NCI-H187 treated with DMSO at 0.1 percent for 48 hours (cell line): ENCODE measurements at places on chromosomes 7 and 10.

DNA sequence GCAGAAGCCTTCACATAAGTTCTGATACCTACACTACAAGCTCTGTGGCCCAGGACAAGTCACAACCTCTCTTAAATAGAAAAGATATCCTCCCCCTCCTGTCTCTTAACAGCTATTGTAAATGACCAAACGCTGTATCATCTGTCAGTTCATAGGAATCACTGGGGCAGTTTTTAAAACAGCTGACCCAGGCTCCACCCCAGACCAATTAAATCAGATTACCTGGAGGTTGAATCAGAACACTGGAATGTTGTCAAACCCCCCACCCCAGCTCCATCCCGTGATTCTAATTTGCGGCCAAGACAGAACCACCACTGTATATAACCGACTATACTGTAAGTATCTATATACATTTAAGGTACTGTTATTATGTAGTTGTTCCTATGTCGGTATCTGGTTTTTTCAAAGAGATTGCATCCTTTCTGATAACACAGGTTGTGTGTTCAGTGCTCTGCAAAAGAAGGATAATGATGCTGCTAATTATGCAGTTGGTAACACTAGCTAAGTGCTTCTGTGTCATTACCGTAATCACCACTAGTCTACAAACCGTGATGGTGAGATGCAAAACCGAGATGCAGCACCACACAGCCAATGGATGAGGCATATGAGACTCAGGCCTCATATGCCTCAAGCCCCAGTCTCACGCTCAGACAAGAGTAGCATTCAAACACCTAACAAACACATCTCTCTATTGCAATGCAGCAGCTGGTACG, 47.4 kb downstream of the TNS3 start:
- DNase-seq, result no peak

DNA sequence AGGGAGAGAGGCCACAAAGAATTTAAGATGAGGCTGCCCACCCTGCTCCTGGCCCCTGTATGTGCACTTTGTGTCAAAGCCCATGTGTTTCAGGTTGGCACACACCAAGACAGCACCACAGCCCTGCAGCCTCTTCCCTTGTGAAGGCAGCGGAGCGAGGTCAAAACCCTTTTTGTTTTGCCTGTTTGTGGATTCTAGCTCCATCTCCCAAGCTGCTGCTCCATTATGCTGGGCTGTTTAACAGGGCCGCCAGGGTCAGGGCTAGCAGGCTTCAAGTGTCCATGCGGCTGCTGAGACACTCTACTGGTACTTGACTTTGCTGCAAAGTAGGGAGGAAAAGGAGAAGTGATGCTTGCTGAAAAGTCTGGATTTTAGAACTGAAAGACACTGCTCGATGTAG, 142.3 kb upstream of the EFCAB10 start:
- DNase-seq, result peak; percentile 33

GRCh38 chr10:121324678-121325213, 273.5 kb downstream of the FGFR2 start:
- DNase-seq, result no peak

DNA sequence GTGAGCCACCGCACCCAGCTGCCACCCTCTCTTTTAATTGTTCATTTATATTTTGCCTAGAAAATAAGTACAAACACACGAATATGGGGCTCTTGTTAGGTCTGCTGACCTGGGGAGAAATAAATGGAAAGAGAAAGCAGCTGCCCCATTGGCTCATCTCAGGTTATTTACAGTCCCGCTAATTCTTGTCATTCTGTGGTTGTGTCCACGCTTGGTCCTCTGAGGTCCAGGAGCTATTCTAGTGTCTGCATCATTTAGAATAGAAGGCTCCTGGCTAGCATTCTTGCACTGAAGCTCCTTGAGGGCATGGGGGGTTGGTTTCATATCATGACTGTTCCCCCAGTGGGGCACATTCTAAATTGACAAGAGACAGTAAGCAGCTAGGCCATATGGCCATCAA, 128.5 kb downstream of the TACC2 start:
- no peak for DNase-seq

GRCh38 chr7:114924038-114924712, 2.3 kb downstream of the MDFIC start:
- DNase-seq, result no peak

DNA sequence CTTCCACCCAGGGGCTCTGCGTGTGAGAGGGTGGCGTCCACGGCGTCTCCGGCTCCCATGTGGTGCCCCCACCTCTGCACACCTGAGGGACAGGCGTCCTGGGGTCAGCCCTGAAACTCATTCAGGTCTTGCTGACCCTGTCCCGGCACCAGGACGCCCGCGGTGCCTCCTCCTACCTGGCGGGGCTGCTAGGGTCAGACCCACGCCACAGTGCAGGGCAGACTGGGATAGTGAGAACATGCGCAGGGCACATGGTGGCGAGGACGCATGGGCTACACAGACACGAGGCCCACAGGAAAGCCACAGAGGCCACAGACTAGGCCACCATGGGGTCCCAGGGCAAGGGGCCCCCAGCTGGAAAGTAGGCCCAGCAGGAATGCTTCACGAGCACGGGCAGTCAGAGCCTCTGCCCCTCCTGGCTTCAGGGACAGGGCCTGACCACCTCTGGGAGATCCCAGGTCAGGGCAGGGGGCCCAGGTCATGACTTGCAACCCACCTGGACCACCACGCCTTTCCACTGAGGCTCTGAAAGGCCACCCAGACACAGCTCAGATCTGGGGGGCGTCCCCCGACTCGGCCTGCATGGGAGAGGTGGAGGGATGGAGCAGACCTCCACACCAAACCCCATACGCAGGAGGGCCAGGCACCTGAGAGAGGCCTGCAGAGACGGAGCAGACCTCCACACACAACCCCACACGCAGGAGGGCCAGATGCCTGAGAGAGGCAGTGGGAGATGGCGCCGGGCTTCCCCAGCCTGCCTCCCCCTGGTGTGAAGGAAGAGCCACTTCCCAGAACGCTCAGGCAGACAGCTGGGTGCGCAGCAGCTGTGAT, 188.6 kb downstream of the ELFN1 start:
- no peak for DNase-seq

GRCh38 chr10:130018730-130019185, 54.7 kb upstream of the EBF3 start:
- no peak for DNase-seq
